GM19239 (cell line): ENCODE measurements at places on chromosomes 12 and 14.

- DNase-seq: no peak
Observed at GRCh38 chr12:57224973-57225679, 4.4 kb upstream of the SHMT2 start.

GRCh38 chr12:70196811-70197281, 46.4 kb upstream of the CNOT2 start:
- DNase-seq: no peak

- DNase-seq: no peak
Observed at GRCh38 chr12:53860426-53861345, 77.9 kb upstream of the HOXC13 start.

DNA sequence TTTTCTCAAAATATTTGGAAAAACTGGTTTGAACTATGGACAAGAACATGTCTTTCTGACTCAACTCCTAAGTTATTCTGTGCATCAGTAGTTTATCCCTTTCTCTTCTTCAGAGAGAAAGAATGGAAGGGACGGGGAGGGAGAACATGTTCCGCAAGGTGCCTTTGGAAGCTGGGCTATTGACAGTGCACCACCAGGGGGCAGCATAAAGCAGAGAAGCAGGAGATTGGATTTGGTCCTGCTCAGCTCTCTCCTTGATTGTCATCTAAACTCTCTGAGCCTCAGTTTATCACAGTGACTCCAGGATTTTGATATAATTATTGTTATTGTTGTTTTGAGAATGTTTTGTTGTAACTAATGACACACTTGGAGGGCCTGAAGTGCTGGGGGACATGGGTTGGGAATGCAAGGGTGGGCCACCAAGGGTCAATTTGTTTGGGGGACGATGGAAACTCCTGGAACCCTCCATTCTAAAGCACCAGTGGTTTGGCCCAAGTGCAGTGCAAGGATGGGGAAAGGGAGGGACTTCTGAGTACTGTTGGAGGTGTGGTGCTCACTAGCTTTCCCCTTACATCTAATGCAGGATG, 45.3 kb upstream of the ANO6 start:
- peak; percentile 56 for DNase-seq

GRCh38 chr12:9619411-9620179, 11.9 kb upstream of the KLRB1 start:
- DNase-seq: no peak

DNA sequence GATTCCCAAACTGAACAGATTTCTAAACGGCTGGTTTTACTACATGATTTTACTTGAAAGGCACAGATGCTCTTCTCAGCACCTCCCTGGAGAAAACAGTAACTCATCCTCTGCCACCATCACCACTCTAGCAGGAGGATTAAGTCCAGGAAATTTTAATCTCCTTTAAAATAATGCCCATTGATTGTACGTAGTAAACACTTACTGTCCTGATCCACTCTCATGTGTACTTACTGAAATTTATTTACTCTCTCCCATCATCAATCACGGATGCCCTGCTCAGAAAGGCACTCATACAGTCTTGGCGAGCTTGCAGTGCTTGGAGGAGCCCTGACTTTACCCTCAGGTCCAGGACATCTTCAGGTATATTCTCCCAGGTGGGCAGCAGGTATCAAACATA, 239.8 kb upstream of the EGLN3 start:
- DNase-seq: no peak
